Activated CD4-positive, alpha-beta T cell treated with anti-CD3 and anti-CD28 coated beads for 36 hours (primary cell): ENCODE measurements at places on chromosomes 3 and 15.

- no peak for DNase-seq
- no peaks in the 10 kb centered on the region for H3K36me3 ChIP-seq
- H3K27ac ChIP-seq, result no peak overlapping the region
- peaks cover 4% of the 10 kb centered on the region for H3K27me3 ChIP-seq
Measured at GRCh38 chr15:48032911-48033310, 87.9 kb upstream of the SLC24A5 start.

- H3K27me3 ChIP-seq, result no peaks in the 10 kb centered on the region
- H3K36me3 ChIP-seq, result no peaks in the 10 kb centered on the region
- no peak overlapping the region for H3K27ac ChIP-seq
- DNase-seq, result no peak
- H3K4me3 ChIP-seq, result no peak overlapping the region
Measured at GRCh38 chr3:31055757-31056156, 161.3 kb upstream of the GADL1 start.

DNA sequence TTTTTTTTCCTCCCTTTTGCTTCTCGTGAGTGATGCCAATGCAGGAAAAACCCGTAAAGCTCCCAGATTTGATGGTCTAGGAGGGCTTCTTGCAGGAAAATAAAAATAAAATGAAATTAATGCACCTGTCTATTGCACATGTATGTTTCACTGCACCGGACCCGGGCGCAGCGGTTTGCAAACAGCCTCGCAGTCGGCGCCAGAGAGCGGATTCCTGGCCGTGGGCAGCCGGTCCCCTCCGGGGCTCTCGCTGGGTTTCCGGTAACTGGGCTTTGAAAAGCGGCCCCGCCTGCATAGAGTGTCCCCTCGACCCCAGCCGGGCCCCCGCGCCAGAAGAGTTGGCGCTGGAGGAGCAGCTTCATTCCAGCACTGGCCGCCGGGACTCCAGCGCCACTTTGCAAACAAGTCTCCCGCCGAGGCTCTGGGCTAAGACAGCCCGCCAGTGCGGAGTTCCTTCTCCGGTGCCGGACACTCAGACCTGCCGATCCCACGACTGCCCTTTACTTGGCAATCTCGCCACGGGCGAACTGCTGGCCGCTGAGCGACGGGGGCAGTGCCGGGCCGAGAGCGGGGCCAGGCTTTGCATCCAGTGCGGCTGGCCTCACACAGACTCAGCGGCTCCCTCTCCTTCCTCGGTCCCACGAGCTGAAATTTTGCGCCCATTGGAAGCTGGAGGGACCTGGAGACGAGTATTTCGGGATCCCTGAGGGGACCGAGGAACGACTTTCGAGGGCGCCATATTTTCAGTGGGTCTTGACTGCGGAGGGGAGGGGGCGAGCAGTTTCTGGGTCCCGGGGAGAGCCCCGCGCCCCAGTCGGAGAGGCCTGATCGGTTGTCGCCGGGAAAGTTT lies 225.9 kb upstream of the C2CD4B start:
- peaks cover 17% of the 10 kb centered on the region for H3K27me3 ChIP-seq
- H3K4me1 ChIP-seq, result peaks cover 15% of the 10 kb centered on the region
- peak overlapping the region; percentile 88 for H3K4me3 ChIP-seq
- peak; percentile 59 for DNase-seq

- peaks cover 41% of the 10 kb centered on the region for H3K4me1 ChIP-seq
- DNase-seq, result no peak
- H3K27ac ChIP-seq, result no peak overlapping the region
- no peak overlapping the region for H3K4me3 ChIP-seq
- H3K27me3 ChIP-seq, result peaks cover 53% of the 10 kb centered on the region
Measured at GRCh38 chr3:45910892-45911291, 24.5 kb downstream of the CCR9 start.
